ENCODE measurements at places on chromosomes 12 and 14.

- no peak for DNase-seq
Observed at GRCh38 chr12:121955258-121956237, 37.2 kb downstream of the CFAP251 start.

DNA sequence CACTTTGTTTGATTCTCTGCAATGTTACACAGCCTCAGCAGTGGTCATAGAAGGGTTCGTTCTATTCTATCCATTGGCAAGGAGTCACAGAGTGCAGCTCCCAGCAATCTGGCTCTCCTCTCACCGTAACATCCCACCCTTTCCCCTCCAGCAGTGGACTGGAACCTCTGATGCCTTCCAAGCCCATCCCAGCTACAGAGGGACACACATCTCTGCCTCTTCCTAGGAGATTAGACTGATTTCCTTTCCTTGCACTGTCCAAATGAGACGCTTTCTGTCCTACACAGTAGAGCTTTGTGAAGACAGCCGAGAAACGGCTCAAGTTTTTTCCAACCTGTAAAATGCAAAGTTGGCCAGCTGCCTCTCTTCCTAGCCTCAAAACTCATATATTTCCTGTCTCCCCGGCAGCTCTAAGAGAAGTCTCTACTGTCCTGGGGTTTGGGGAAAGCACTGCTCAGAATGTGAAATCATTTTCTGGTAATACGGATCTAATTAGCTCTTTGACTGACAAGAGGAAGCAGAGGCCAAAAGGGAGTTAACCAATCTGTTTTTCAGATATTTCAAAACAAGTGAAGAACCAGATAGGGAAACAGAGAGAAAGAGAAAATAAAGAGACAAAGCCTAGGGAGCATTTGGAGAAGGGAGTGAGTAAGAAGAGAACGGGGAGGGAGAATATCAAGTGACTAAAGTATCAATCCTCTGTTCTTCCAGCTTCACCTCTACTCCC is 516 bp downstream of the NINJ2 start:
- no peak for DNase-seq

DNA sequence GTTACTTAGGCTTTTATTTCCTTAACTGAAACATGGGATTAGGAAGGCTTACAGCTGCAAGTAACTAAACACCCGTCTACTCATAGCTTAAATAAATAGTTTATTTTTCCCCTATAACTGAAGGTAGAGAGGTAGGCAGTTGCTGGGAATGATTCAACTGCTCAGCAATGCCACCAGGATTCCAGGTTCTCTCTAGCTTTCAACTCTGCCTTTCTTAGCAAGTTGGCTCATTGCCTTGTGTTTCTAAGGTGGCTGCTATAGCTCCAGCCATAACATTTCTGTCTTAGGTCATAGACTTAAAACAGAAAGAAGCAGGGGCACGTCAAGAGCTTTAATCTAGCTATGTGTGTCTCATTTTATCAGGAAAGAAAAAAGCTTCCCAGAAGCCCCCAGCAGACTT is 103.7 kb upstream of the MDM1 start:
- DNase-seq = no peak

GRCh38 chr12:3261782-3262359 is 184.7 kb downstream of the TSPAN9 start:
- no peak for DNase-seq

DNA sequence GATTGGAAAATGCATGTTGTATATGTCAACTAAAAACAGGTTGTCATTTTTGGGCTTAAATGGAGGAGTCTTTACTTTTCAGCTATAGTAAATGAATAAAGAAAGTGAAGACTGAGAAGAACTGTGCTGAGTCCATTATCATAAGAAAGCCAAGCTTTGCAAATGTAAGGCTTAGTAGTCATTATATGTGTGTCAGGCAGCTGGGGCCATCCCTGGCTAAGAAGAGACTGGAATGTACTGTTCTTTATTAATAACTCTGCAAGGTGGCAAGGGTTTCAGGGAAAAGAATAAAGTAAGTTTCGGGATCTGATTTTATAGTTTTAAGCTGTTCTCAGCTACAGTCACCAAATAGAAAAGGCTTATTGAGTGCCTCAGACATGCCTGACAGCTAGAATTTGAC is 48.7 kb downstream of the SRGAP1 start:
- no peak for DNase-seq
